ENCODE measurements at places on chromosomes 3 and 15.

DNA sequence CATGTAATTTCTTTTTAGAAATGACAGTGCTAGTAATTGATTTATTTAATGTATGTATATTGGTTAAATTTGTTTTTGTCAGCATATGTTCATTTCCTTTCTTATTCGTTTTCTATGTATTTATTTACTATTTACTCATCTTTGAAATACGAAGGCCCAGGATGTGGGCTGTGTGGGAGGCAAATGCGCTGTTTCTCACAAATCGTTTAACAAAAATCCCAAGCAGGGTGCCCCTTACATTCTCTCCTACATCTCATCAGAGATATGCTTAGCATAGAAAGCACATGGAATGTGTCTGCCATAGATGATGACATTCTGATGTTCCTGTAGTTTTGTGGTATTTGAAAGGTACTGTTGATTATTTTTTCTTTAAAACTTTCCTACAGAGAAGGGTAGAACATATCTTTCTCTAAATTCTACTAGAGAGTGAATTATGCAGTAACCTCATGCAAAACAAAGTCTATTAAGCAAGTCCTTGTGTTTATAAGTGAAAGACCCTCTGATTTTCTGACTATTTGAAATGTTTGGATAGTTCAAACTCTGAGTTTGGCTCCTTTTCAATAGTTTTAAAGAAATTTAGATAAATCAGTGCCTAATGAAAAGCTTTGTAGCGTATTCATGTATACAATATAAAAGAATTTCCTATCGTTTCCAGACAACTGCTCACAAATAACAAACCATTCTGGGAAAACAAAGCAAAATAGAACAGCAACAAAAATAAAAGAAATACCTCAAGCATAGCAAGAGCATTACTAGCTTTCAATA lies 111.1 kb upstream of the VGLL3 start:
- DNase-seq, result no peak

GRCh38 chr3:106341087-106341486 lies 472.3 kb upstream of the CBLB start:
- no peak for DNase-seq

GRCh38 chr3:50163572-50164455 lies 8.7 kb downstream of the SEMA3F start:
- DNase-seq, result no peak

GRCh38 chr3:67167481-67167880 lies 169.4 kb downstream of the KBTBD8 start:
- no peak for DNase-seq

DNA sequence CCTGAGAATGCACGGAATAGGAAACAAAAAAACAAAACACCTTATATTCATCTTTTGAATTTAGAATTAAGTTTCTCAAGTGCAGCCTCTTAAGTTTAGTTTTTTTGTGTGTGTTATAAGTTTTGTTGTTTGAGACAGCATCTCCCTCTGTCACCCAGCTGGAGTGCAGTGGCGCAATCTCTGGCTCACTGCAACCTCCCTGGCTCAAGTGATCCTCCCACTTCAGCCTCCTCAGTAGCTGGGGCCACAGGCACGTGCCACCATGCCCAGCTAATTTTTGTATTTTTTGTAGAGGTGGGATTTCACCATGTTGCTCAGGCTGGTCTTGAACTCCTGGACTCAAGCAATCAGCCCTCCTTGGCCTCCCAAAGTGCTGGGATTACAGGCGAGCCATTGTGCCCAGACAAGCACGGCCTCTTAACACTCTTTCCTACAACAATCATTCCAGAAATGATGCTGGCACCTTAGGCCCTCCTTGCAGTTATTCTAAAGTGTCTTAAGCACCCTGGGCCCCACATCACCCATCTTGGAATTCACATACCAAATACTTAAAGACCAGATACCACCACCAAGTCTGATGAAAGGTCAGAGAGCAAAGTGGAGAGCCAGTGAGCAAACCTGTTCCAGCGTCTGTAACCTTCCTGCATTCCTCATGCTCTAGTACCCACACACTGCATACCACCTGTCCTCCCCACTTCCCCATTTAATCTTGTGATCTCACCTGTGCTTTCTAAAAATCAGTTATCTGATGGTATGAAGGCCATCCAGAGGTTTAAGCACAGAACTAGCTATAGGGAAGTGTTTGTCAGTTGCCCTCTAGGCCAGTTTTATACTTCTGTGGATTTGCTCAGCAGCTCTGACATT lies 6.9 kb upstream of the SPG11 start:
- DNase-seq, result no peak

DNA sequence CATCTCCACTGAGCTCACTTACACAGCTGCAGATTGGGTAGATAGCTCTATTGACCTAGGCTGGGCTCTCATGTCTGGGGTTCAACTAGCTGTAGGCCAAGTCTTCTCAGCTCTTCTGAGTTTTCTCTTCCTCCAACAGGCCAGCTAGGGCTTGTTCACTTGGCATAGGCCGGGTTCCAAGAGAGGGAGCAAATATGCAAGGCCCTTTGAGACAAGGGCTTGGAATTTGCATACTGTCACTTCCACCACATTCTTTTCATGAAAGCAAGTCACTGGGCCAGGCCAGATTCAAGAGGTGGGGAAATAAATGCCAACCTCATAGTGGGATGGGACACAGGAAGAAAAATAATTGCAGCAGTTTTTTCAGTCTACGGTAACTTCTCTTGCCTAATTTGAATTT lies 25.2 kb downstream of the PIGB start:
- no peak for DNase-seq

DNA sequence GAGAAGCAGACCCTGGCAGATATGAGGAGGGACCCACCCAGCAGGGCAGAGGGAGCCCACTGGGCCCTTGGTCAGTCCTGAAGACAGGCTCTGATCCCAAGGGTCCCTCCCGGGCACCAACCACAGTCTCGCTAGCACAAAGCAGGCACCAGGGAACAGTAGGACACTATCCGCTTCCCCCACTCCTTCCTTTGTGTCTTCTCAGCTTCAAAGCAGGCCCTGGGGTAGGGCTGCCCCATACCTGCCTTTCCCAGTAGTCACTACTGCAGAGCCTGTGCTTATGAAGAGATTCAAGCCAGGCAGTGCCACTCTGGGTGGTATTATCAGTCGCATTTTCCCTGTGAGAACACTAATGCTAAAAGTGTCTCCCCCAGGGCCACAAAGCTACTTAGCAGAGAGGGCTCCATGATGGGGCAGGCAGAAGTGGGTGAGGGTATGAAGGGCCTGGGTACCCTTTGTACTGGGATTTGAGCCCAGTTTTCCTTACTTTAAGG lies 32.7 kb downstream of the SRPRB start:
- DNase-seq, result no peak

DNA sequence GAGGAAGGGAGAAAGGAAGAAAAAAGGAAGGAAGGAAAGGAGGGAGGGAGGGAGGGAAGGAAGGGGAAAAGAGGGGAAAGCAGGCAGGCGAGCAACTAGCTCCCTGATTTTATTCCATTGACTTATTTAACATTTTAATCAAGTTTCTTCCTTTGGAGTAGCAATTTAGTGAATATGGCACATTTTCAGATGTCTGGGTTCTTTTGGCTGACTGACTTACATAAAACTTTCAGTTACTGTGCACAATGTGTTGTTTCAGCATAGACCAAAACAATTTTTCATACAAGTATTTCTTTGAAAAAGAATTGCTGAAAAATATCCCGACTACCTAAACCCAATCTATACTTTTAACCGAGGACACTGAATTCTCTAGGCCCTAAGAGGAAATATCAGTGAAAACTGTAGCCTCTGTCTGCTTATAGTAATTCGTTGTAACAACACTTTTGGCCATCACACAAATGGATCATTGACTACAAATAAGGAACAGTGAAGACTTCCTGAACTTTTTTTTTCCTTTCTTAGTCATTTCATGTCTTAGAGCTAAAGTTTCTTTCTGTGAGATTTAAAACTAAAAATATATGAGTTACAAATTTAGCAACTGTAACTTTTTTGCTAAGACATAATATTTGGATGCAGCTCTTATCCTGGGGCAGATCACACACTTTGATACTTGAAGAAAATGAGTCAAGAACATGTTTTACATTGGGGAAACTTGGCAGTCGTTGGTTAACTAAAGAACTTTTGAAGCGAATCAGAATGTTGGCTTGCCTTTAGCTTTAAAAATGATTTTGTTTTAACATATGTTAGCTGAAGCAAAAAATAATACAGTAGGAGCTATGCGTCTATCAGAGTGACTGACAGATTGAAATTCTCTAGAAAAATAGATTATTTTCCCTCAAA lies 79.6 kb downstream of the SOX2 start:
- DNase-seq, result no peak

DNA sequence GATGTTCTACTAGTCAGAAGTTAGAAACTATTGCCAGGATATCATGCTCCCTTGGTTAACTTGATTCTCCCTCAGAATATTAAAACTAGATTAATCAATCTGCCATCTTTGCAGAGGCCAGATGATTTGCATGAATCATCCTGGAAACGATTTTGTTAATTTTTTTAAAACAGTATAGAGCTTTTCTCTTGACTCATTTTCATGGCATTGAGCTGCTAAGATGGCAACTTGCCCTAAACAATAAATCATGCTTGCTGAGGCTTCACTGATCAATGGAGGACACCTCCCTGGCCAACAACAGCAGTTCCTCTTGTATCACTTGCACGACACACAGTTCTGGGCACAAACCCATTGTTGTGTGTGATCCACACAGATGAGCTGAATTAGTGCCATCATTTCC lies 109.1 kb downstream of the COL6A6 start:
- DNase-seq, result no peak

DNA sequence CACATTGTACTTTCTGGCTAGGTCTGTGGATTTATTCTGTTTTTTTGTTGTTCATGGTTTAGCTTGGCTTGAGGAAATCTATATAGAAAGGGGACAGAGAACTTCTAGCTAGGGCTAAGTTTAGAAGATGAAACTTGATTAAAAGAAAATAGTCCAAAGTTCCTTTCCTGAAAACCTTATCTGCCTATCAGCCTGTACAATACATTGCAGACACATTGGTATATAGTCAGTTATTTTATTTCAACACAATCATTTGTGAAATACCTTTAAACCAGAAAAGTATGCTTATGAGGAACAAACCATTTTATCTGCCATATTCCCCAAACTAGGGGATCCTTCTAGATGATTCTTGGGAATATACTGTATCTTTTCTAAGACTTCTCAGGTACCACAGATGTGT lies 147.3 kb upstream of the CGNL1 start:
- no peak for DNase-seq

DNA sequence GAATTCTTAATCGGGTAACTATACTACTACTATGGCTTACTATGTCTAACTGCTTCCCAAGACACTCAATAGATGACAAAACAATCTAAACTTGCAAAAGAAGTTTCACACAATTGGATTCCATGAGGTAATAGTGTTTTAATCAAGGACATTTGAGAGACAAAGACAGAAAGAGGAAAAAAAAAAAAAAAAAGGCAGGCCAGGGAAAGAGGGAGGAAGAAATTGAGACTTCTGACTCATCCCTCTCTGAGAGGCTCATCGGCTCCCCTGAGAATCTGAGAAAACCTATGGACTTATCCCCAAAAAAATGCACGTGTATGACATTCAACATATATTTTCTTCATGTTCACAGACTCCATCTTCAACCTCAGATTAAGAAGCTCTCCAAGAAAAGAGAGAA lies 61.0 kb downstream of the SCAPER start:
- DNase-seq, result no peak

DNA sequence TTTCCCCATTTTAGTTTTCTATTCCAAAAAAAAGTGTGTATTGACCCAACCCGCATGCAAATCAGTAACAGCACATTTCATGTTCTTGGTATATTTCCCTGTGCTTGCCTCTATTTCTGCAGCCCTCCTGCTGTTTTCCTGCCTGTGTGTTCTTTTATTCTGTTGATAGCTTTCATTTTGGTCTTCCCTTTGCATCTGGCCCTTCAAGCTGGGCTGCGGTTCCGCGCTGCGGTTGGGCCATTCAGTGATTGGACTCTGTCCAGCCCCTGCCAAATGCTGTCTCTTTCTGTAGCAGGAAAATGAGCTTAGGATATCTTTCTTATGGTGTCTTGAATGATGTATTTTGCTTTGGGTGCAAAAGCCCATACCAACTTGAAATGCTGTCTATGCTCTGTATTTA lies 49.9 kb downstream of the ZNF621 start:
- DNase-seq, result no peak

DNA sequence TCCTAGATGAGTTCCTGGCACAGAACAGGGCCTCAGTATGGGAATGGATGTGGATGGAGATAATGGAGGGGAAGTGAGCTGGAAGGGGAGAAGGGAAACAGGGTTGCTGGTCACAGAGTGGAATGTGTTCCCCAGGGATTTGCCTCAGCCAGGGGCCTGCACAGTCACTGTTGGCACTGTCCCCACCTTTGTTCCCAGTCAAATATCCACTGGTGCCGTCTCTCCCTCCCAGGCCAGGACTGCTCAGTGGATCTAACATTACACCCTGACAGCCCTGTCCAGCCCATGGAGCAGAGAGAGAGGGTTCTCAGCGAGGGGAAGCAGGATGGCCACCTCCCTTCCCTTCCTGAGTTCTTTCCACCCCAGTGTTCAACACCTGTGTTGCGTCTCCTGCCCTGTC lies 1.5 kb upstream of the PPP1R2 start:
- no peak for DNase-seq

- no peak for DNase-seq
Observed at GRCh38 chr3:161247049-161247448, 25.9 kb downstream of the NMD3 start.

DNA sequence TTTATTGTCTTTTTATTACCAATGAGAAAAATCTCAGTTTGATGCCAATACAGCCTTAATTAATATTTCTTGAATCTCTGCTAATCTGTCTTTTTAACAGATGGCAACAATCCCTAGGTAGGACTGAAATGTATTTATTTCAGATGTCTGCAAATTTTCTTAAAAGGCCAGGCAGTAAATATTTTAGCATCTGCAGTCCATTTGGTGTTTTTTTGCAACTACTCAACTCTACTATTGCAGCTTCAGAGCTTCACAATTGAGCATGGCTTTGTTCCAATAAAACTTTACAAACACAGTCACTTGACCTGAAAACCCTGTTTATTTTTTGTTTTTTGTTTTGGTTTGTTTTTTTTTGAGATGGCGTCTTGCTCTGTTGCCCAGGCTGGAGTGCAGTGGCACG lies 82.7 kb downstream of the RARB start:
- DNase-seq, result no peak

- no peak for DNase-seq
Observed at GRCh38 chr3:32758375-32758753, 59.4 kb upstream of the TRIM71 start.

DNA sequence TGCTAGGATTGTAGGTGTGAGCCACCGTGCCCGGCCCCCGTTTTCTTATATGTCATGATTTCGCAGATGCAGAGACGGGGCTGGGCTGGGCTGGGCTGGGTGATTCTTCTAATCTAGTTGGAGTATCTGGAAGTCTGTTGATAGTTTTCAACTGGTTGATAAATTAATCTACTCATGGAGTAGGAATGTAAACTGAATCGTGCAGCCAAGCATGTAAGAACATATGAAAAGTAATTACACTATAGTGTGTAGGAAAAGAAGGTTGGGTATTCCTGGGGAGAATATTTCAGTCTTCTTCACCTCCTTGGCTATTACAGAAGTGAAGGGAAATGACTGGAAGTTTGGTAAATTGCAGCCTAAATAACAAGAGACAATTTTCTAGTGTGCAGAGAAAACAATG lies 82.6 kb upstream of the MAGI1 start:
- DNase-seq, result no peak

GRCh38 chr3:24608701-24609390 lies 114.2 kb upstream of the THRB start:
- no peak for DNase-seq

- no peak for DNase-seq
Observed at GRCh38 chr15:41981371-41982132, 9.2 kb upstream of the EHD4 start.

Data from stimulated activated CD4-positive, alpha-beta T cell treated with anti-CD3 and anti-CD28 coated beads, TNF-alpha, amount 100 ng/mL, for 24 hours (primary cell).